Ammon's horn (tissue), 1 donor: ENCODE measurements at places on chromosomes 7 and 10.

- no peak for DNase-seq
Measured at GRCh38 chr10:3389130-3389529, 216.5 kb upstream of the PITRM1 start.

GRCh38 chr7:26397332-26397731 is 105.7 kb downstream of the SNX10 start:
- DNase-seq, result no peak

DNA sequence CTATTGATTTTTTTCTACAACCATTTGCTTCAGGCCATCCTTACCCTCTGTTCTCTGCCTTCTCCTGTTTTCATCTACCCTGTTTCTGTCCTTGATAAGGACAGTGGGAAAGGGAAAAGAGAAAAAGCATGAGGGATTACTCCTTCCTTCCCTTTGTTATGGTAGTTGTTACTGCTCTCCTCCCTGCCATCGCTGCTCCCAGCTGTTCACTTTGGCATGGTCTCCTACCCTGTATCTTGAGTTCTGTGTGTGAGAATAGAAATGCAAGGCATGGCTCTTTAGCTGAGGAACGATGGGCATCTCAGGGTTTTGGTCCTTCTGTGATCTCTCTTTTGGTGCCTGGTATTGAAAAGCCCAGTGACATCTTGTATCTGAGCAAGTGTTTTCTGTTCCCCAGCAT is 6.4 kb downstream of the CCSER2 start:
- DNase-seq, result no peak

DNA sequence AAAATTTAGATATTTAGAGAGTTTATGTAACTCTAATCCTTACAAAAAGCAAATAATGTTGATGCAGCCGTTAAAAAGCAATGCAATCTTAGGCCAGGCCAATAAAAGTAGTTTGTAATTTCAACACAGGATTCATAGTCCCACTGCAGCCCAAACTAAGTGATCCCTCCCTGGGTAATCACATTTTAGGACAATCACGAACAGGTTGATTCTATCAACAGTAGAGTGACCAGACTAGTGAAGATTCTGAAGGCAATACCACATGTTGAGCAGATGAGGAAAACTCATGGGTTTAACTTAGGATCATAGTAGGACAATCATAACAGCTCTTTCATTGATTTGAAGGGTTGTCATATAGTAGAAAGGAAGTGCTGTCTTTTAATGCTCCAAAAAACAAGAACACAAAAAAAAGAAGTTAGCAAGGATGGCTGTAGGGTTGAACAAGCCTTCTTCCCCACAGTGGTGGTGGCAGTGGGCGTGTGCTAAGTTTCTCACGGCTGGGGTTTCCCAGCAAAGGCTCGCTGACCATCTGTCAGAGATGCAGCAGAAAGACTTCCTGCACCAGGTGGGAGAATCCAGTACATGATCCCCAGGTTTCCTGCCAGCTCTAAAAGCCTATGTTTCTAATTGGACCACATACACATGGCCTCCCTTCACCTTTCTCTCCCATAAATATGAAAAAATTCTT is 212.2 kb downstream of the CHRM2 start:
- DNase-seq, result no peak

- DNase-seq, result no peak
Measured at GRCh38 chr7:33946094-33946699, 40.9 kb downstream of the BMPER start.

- no peak for DNase-seq
Measured at GRCh38 chr7:158396301-158396905, 191.2 kb downstream of the PTPRN2 start.

DNA sequence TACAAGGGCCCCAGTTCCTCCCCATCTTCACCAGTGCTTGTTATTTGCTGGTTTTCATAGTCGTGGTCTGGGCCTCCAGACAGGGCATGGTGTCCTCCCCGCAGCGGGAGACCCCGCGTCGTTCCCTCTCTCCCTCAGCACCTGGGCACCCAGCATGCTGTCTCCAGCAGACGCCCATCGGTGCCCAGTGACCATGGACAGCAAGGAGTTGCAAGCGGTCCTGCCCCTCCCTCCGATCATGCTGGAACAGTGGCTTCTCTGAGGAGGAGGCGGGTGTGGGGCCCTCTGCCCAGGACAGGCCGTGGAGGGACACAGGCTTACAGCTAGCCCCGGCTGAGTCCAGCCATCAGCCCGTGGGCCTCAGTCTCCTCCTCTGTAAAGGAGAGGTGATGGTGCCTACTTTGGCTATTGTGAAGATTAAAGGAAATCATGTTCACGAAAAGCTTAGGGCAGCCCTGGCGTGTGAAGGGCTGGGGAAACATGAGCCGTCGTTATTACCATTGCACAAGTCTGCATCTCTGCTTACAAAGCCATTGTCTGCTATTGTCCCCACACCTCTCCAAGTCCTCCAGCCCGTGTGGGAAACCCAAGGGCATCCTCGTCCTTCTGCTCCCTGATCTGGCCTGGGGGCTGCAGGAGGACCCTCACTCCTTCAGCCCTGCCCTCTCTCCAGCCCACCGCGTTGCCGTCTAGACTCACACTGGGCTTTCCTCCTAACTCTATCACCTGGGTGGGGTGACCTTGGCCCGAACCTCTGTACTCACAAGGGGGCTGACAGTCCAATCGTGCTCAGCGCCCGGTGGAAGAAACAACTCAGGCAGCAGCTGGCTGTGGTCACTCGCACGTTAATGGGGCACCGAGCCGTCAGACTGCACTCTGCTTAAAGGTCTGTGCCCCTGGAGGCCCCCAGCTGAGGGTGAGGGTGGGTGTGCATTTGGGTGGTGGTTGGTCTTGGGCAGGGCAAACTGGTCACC is 29.9 kb downstream of the EN2 start:
- no peak for DNase-seq

- no peak for DNase-seq
Measured at GRCh38 chr7:122298618-122299017, 5.9 kb downstream of the FEZF1 start.

DNA sequence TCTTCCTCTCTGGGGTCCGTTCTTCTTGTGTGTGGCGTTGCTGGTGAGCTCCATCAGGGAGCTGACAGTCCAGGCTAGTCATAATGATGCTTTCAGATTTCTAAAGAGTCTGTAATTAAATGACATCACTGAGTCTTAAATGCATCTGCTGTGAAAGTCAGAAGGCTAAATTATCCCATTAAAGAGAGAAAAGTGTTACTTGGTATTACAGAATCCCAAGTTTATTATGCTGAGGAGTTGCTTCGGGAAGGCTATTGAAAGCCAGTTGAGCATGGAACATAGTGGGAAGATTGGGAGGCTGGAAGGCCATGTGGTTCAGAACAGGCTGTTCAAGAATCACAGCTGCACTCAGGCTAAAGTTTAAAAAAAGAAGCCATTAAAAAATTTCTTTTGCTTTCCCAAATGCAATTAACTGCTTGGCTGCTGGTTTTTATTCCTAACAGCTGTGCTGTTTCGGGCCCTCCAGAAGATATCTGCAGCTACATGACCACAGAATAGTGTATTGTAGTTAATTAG is 342.6 kb upstream of the LRGUK start:
- peak; percentile 30 for DNase-seq

GRCh38 chr10:73920089-73920488 is 9.2 kb downstream of the PLAU start:
- DNase-seq, result peak; percentile 50

DNA sequence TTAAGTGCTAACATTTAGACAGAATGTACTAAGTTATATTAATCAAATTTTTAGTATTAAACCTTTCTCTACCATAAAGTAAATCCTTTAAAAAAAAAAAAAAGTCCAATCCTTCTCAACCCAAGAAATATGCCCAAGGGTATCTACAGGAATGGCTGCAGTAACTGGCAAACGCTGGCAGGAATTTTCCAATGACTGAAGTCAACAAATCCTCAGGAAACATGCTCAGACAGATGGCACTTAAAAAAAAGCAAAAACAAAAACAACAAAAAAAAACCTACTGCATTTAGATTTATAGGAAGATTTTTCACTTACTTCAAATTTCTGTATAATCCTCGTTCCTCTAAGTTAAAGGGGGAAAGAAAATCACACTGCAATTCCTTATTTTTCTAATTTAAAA is 666 bp downstream of the SVIL start:
- DNase-seq, result no peak

- DNase-seq, result no peak
Measured at GRCh38 chr7:46939089-46939488, 642.8 kb downstream of the TNS3 start.
